Stimulated activated CD8-positive, alpha-beta memory T cell treated with anti-CD3 and anti-CD28 coated beads, Interleukin-7, amount 100 ng/mL, for 1 hour (primary cell): ENCODE measurements at places on chromosomes 2 and 18.

GRCh38 chr2:178426388-178426787, 24.6 kb downstream of the PRKRA start:
- no peak for DNase-seq

GRCh38 chr18:80009661-80010550, 21.5 kb upstream of the TXNL4A start:
- no peak for DNase-seq

DNA sequence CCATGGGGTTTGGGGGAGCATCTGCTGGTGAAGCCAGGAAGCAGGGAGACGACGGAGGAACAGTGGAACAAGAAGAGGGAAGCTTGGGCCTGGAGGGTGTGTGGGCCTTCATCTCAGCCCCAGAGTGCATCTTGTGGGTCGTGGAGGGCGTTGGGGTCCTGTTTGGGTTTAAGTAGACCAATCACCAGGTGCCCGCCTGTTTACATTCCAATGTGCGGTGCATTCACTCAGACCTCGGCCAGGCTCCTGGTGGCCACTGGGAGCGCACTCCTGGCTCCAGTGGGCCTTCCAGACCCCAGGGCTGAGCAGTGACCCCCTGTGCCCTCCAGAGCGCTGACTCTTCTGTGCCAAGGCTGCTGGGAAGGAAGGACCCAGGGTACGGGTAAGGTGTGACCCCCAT, 293.7 kb downstream of the NDUFA10 start:
- no peak for DNase-seq

DNA sequence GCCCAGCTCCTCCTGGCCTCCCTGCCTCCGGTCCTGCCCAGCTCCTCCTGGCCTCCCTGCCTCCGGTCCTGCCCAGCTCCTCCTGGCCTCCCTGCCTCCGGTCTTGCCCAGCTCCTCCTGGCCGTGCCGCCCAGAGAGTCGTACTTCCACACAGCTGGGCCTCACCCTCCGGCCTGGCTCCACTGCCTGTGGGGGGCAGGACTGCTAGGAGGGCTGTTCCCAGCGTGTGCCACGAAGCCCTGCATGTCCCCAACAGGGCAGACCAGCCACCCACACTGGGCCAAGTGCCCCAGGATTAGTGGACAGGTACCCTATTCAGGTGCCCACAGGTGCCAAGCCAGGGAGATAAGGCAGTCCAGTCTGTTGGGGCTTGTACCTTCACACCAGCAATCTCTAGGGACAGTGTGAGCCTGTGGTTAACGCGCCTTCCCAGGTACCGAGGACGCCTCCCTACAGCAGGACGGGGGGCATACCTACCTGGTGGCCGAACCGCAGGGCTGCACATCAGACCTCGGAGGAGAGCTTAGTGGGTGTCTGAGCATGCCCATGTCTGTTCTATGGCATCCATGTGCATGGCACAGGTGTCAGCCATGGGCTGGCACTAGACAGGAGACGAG, 5.3 kb downstream of the GPC1 start:
- no peak for DNase-seq

DNA sequence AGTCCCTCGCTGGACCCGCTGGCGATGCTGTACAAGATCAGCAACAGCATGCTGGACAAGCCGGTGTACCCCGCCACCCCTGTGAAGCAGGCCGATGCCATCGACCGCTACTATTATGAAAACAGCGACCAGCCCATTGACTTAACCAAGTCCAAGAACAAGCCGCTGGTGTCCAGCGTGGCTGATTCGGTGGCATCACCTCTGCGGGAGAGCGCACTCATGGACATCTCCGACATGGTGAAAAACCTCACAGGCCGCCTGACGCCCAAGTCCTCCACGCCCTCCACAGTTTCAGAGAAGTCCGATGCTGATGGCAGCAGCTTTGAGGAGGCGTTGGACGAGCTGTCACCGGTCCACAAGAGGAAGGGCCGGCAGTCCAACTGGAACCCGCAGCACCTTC, 77.1 kb downstream of the TSHZ1 start:
- DNase-seq, result no peak

DNA sequence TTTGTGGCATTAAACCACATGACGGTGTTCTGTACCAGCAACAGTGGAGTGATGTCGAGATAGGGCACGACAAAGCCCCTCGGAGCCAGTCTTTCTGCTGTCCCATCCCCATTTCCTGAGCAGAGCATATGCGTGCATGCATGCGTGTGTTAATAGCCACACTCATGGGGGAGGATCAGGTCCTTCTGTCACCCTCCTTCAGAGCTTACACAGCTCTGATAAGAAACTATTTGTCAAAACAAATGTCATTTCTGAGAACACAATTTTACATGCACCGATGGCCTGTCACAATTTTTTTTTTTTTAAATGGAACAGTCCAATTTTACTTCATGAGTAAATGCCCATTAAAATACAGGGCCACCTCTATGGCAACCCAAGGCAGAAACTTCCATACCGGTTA, 95.9 kb upstream of the ZBTB14 start:
- DNase-seq, result no peak

- DNase-seq, result no peak
Observed at GRCh38 chr2:188983427-188984064, 9.4 kb downstream of the COL3A1 start.

DNA sequence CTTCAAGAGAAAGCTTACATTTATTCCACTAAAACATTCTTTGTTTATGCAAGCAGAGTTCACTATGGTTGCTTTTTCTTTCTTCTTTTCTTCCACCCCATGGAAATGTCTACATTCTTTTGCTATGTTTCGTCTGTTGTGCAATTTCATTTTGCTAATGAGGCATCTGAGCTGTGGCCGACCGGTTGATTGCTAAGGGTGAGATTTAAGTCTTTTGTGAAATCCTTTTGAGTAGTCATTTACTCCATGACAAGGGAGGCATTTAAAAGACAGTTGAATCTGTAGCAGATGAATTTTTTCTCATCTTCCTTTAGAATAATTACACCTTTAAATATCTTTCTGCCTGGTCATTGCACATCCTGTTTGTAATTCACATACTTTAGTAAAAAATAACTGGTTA, 324.1 kb upstream of the THUMPD2 start:
- no peak for DNase-seq

DNA sequence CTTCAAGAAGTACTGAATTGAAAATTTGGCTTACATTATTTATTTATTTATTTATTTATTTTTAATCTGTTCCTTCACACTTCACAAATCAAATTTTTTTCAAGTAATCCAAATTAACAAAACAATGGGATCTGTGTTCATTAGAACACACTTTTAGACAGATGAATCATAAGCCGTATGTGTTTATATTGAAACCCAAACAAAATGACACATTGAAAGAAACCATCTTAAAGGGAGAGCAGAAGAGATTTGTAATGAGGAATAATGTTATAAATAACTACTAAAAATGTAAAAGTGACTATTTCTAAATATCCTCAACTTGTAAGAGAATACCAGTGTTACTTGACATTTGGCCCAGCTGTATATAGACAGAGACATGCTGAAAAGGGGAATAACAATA, 991.0 kb upstream of the CHAC2 start:
- DNase-seq, result no peak

DNA sequence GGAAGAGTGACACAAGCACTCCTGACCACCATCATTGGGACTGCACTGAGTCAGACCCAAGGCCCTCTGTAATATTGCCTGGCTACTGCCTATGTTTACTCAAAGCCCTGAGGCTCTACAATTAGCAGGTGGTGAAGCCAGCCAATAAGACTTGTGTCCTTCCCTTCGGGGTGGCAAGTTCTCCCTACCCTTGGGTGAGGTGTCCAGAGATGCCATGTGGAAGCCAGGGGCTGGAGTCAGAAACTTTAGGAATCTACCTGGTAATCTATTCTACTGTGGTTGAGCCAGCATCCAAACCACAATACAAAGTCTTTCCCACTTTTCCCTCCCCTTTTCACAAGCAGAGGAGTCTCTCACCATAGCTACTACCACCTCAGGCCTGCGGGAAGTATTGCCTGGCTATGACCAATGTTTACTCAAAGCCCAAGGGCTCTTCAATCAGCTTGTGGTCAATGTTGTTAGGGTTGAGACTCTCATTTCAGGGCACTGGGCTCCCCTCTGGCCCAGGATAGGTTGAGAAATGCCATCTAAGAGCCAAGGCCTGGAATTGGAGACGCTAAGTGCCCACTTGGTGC, 17.6 kb downstream of the DHRS9 start:
- DNase-seq, result no peak

- no peak for DNase-seq
Observed at GRCh38 chr2:215749092-215749957, 264.0 kb downstream of the MREG start.

DNA sequence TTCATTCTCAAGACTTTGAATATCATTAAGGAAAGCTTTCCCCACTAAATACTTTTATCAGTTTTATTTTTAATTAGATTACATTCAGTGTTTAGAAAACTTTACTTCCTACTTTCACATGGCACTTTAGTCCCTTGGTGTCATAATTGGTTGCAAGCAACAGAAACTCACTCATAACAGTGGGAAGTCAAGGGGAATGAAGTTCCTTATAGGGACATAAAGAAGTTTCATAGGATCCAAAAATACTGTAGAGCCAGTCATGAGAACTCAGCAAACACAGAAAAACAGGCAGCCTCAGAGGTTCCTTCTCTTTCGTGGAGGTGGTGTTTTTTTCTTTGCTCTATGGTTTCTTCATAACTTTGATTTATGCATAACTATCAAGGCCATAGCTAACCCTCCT, 809.0 kb downstream of the BCL11A start:
- DNase-seq, result no peak

DNA sequence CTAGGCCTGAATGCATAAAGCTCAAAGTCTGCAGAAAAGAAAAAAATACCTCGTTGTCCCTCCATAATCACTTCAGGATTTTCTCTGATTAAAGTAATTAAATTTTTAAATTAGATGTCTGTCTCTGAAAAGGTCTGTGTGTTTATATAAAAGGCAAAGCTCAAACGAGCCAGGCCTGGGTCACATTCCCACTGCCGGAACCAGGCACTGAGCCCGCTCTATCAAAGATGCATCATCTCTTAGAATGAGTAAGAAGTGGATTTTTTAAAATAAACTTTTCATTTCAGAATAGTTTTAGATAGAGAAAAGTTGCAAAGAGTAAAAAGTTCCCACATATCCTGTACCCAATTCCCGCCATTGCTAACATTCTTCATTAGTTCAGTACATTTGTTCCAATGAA, 202.1 kb upstream of the KYNU start:
- no peak for DNase-seq

GRCh38 chr2:67729474-67729873, 332.3 kb downstream of the ETAA1 start:
- DNase-seq, result no peak

- DNase-seq, result no peak
Observed at GRCh38 chr2:239853121-239853520, 172.0 kb downstream of the NDUFA10 start.

DNA sequence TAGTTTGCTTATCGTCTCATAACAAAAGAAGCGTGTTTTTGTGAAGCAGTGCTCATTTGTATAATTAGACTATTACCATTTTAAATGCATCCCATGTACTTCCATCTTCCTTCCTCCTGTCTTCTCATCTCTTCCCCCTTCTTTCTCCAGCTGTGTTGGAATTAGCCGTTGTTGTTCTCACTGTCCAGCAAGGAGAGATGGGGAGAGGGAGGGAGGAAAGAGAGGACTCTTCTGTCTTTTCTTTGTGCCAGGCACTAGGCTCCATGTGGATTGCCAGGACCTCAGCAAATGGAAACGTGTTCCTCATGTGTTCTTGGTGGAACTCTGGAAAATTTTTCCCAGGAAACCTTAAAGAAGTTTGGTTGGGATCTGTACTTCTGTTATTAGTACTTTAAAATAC, 131.7 kb downstream of the PHLPP1 start:
- DNase-seq, result no peak

DNA sequence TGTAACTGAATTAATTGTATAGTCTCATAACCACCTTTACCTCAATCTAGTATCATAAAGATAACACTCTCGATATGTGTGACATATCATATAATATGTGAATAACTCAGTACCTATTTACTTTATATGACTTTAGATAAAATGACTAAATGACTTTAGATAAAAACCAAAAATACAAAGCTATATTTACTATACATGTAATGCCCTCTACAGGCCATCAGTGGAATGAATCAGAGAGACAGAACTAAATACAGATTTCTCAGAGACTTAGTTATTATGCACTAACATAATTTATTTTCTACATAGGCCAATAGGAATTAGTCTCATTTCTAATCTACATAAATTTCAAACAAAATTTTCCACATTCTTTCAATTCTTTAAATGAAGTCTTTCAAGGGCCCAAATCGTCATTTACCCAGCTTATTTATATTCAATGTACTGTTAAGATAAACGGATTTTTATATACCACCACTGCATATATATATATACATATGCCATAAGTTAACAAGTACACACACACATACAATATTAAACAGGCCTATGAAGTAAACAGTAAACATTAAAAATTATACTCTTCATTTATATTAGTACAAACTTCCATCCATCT, 219.9 kb downstream of the EXOC6B start:
- no peak for DNase-seq

DNA sequence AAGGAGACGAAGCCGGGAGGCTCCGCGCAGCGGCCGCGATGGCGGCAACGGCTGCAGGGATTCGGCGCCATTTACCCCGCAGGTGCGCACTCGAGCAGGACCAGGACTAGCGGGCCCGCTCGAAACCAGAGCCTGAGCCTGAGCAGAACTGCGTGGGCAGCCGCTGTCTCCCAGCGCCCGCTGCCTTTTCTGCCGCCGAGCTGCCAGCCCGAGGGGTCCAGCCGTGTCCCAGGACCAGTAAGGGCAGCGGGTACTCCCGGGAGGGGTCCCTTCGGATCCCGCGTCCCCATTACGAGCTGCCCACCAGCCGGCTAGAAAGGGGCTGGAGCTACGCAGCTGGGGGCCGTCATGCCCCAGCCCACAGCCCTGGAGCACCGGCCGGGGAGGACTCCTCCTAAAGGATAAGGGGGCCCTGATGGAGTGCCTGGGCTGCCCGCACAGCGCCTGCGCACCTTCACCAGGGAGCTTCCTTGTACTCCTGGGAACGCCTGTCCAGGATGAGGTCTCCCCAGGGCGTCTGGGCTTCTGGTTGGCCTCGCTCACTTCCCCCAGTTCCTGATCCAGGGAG, 9.9 kb downstream of the ALPP start:
- no peak for DNase-seq

GRCh38 chr2:74504591-74504990, 2.9 kb downstream of the PCGF1 start:
- no peak for DNase-seq

- DNase-seq, result no peak
Observed at GRCh38 chr2:53633441-53633840, 134.2 kb upstream of the CHAC2 start.

DNA sequence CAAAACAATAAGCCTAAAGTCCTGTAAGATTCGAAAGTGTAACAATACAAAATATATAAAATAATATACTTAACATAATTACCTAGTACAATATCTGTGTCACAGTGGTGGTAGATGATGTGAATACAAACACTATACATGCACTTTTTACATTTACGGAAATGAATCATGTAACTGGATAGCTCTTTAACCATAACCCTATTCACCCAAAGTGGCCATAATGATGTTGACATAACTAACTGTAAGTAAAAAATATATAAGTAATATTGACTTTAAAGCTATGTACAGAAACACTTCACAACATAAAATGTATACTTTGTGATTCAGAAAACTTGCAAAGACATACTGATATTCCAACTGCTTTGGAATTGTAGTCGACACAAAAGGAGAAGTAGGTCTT, 616.9 kb upstream of the SLC8A1 start:
- no peak for DNase-seq

GRCh38 chr2:83104202-83104601, 1354.9 kb downstream of the SUCLG1 start:
- no peak for DNase-seq

GRCh38 chr2:165827921-165828276, 33.9 kb upstream of the GALNT3 start:
- no peak for DNase-seq

- no peak for DNase-seq
Observed at GRCh38 chr2:121283670-121284462, 1.1 kb downstream of the TFCP2L1 start.
